ENCODE measurements at places on chromosomes 16 and 17. TPM values are rescaled to one million over a fixed set of nuclear protein-coding genes. Genes with fewer than 3 reads are reported as not detected.

Gene SEPTIN1
- not detected for total RNA-seq

Gene CRYBA1
- not detected for total RNA-seq

- DNase-seq: peak; percentile 45
These were observed 14.4 kb upstream of the GPRC5B start for GRCh38 chr16:19898924-19899604.

DNA sequence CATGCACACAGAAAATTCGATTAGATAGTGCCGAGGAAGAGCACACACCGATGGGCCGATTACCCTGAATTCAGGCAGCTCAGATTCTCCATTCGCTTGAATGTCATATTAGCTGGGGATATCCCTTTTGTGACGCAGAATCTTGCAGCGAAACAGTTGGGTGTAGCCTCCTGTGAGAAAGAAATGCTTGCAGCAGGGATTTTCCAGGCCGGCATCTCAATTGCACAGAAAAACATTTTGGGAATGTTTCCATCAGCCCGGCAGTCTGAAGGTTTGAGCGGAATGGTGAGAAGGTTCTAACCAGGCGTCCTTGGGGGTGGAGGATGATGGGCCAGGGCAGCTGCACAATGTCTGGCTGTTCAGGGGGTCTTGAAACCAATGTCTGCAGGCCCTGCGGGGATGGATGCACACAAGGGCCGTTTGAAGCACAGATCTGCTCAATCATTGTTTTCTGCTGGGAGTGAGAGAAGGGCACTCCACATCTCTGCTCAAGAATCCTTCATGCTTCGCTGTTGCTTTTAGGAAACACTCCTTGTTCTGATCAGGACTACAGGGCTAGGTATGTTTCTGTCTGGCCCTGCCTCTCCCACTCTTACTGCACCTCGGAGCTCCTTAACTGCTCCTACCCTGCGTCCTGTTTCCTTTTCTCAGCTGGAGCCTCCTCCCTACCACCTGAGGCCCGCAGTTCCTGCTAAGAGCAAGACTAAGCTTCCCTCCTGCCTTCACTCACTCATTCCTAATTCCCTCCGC, 94.6 kb downstream of the CMIP start:
- peak; percentile 26 for DNase-seq

DNA sequence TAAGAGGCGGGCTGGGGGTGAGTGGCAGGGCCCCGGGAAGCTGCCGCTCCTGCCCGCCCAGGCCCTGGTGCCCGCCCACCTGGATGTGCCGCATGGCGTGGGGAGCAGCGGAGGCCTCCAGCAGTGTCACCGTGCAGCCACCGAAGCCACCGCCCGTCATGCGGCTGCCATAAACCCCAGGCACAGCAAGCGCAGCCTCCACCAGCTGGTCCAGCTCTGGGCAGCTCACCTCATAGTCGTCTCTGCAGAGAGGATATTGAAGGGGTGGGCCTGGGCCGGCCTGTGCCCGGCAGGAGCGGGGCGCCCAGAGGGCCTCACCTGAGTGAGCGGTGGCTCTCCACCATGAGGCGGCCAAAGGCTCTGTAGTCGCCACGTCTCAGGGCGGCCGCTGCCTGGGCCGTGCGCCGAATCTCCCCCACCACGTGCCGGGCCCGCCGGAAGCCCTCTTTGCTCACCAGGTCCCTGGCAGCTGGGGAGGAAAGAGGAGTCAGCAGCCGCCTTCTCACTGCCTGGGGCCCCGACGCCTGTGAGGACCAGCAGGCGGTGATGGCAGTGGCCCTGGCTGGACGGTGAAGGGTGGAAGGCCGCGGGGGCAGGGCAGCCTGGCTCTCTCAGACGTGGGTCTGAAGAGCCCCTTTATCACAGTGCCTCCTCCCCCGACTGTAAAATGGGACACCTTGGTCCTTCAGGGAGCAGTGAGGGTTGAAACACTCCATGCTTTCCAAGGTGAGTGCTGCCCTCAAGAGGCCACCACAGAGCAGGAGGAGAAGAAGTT, 6.7 kb downstream of the GALK1 start:
- no peak for DNase-seq
